Hepatic stellate cell (primary cell): ENCODE measurements at places on chromosomes 5 and 9.

DNA sequence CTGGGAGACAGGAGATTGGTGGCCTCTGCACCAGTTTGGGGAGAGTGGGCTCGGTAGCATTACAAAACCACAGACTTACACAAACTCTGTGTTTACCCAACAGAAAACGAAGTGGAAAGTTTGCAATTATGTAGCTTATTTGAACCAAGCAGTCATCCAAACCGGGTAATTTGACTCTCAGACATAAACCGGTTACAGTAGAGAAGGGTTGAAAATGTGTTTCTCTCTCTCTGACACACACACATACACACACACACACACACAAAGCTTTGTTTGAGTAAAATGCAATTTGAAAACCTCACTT is 97.1 kb upstream of the ZNF608 start:
- no peak for DNase-seq

DNA sequence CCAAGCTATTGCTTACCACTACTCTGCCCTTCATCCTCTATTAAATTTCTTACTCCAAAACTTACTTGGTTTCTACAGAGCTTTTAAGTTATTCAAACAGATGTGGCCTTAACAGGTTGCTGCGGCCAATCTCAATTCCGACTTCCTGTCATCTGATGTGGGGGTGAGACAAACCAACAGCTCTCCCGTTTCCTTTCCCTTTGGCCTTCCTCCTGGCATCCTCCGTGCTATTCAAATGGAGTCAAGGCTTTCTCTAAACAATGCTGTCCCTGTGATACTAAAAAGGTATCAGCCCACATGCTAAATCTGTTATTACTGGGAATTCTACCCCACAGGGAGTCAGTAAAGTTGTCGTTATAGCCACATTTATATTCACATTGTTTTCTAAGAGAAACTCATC is 11.8 kb downstream of the RBM18 start:
- DNase-seq = no peak

DNA sequence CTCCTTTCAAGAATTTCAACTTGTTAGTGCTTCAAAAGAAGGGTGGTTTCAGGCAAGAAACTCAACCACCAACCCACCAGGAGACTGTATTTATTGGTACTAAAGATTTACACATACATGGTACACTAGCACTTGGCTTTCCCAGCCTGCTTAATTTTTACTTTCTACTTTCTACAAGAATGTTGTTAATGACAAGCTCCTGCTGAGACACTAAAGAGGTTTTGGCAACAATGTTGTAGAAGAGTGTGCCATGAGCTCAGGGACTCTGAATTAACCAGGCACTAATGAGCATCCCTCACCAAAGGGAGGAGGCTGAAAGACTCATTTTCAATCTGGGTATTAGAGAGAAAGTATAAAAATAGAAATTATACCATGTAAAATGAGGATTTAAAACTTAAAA is 195.0 kb downstream of the KIAA0825 start:
- DNase-seq = no peak

GRCh38 chr9:115254287-115255180 is 136.6 kb upstream of the TNC start:
- DNase-seq = no peak

GRCh38 chr5:74063821-74064220 is 437.8 kb downstream of the ARHGEF28 start:
- no peak for DNase-seq

DNA sequence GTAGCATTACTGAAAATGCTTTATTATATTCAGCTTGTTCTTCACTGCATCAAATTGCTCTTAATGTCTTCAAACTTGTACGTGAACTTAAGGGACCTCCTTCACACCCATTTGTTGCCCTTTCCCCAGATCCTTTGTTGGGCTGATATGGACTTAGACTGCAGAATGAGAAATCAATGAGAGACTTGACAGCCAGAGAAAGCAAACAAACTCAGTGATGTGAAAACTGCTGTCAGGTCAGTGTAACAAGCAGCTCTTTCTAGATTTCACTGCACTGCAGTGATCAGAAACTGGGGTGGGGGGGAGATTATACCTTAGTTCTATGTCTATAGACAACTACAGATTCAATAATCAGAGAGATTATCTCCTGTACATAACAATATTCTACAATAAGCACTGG is 491.0 kb upstream of the DAP start:
- no peak for DNase-seq

GRCh38 chr9:98887918-98888510 is 55.7 kb upstream of the COL15A1 start:
- DNase-seq = no peak

GRCh38 chr9:126606483-126606870 is 7.3 kb upstream of the LMX1B start:
- DNase-seq = peak; percentile 3

DNA sequence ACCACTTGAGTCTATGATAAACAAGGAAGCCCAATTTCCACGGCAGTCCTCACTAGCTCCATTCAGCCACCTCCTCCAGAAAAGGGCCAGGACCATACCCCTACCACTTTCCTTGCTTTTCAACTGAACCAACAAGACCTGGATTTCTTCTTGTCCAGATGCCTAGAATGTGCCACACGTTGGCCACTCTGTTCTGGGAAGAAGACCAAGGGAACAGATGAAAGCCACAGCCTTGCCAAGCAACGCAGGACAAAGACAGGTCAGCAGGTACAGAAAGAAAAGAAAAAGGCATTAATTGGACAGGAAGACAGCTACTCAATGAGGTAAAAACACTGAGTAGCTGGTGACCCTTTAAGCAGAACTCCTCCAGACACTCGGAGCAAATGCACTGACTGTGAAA is 2.2 kb downstream of the CCNJL start:
- no peak for DNase-seq

DNA sequence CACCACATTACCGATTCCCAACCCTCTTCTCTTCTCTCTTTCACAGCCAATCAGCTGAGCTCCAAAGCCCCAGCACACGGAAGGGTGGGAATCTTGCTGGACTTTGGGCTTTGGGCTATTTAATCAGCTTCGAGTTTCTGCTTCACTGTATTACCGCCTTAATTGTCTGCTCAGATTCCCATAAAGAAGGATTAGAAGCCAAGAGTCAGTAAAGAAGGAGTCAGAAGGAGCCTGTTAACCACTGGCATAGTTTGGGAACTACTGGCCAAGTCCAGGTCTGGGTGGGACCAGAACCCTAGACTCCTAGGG is 4.4 kb downstream of the SPRY4 start:
- no peak for DNase-seq

DNA sequence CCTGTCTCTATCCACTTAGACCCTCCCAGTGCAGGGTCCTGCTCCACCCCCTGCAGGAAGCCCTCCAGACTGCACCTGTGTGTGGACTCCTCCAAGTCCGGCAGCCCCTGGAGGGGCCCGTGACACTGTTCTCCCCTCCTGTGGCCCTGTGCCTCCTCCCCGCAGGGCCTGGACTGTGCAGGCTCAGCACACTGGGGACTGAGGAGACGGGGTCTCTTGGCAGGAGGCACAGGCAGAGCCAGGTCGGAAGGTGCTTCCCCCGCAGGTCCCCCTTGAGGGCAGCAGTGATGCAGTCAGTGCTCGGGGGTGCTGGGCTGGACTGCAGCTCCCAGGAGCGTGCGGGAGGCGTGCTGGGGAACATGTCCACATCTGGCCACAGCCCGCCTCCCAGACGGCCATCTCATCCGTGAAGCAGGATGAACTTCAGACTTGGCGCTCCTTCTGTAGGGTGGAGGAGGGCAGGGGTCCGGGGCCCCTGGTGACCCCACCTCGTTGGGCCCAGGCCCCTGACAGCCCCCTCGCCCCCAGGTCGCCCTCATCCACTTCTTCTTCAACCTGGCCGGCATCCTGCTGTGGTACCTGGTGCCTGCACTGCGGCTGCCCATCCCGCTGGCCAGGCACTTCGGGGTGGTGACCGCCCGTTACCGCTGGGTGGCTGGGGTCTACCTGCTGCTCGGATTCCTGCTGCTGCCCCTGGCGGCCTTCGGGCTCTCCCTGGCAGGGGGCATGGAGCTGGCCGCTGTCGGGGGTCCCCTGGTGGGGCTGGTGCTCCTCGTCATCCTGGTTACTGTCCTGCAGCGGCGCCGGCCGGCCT is 4.9 kb downstream of the SLC34A3 start:
- no peak for DNase-seq
